ENCODE measurements at places on chromosomes 3 and 15.

- peak; percentile 42 for DNase-seq
These were observed 37.2 kb downstream of the MGLL start for GRCh38 chr3:127784865-127785710.

- peak; percentile 84 for DNase-seq
These were observed 1214.8 kb downstream of the NSUN3 start for GRCh38 chr3:95277613-95278012.

DNA sequence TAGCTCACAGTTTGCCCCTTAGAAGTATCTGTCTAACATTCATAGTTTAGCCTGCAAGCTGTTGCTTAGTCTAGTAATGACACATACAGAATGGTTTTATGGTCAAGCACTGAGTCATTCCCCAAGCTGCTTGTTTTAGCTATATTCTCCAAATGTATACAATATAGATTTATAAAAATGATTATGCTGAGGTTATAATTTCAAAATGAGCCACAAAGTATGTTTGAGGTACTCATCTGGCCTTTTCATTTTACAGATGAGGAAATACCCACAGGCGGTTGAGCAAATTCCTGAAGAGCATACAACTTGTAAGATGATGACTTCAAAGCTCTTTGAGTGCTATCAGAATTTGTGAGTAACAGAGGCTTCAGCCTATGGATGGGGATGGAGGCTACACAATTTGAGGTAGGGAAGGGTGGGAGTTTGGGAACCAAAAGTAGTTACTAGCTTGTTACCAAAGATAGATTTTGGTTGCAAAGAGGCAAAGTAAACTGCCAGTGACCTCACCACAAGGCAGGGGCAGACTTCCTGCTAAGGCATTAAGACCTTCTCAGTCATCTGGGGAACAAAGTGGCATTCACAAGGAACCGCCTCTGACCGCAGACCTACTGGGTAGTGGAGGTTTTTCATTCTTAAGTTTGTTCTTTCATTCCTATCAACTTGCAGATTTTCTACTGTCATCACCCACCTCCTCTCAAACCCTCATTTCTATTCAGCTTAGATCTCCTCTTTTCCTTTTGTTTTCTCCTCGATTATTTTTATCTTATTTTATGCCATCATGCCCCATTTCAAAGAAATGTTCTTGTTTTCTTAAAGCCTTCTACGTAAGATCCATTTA is 257.2 kb upstream of the NECTIN3 start:
- DNase-seq: no peak

- peak; percentile 87 for DNase-seq
These were observed 130.0 kb downstream of the DMXL2 start for GRCh38 chr15:51492528-51492927.

DNA sequence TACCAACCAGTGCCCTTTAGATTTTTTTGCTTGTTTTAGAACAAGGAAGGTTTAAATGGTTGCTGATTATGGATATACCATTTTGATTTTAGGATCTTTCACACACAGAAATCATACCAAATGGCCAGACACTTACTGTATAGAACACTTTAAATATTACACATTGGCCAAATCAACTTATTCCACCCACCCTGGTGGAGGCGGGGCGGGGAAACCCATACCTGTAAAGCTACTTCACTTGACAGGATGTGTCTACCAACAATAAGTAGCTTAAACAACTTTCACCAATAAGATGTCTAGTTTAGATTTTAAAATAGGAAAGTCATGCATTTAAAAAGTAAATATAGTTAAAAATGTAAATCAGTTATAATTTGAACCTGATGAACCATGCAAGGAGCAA is 17.0 kb upstream of the SFMBT1 start:
- DNase-seq: no peak

DNA sequence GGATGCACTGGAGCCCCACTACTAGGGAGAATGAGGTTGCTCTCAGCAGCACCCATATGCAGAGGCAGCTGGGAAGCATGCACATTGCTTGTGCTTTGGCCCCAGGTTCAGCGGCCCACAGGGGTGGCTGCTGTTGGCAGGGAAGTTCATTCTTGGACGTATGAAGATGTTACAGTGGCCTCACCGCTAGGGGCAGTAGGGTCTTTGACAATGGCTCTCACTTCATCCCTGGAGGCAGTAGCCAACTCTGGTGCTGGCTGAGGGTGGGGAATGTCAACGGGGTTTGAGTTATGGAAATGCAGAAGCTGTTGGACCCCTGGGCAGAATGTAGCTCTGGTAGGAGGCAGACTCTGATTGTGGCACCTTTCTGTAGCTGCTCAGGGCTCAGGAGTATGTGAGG is 279.9 kb downstream of the SCAPER start:
- DNase-seq: no peak

DNA sequence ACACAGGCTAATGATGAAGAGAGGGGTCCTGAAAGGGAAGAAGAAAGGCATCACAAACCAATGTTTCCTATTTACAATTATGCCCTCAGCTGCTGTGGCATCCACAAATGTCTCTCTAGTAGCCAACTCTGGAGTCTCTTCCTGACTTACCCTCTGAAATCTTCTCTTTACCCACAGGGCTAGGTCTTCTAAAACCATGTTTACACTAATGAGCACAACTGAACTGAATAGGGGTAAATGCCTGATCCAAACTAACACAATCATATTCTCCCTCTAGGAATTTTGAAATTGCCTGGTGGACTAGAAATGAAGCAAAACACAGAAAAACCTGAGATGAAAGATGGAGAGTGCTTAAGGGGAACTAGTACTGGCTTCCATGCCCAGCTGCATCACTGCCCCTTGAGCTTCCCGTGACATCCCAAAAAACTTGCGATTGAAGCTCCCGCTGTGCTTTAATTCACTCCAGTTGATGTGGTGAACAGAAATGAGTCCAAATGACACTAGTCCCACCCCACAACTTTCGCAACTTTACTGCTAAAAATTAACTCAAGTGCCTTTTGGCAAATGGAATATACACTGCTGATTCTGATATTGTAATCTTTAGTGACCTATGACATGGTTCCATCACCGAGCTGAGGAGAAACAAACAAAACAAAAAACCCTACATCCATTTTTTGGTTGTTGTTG is 32.8 kb downstream of the CFAP20DC start:
- no peak for DNase-seq

GRCh38 chr3:2512881-2513280 is 414.2 kb downstream of the CNTN4 start:
- DNase-seq: peak; percentile 32

- DNase-seq: no peak
These were observed 221.2 kb downstream of the THRB start for GRCh38 chr3:24273491-24273890.

GRCh38 chr3:156518726-156519125 is 36.2 kb downstream of the SSR3 start:
- peak; percentile 41 for DNase-seq
